Activated naive CD4-positive, alpha-beta T cell (primary cell): ENCODE measurements at places on chromosomes 3 and 15.

- no peak for DNase-seq
Observed at GRCh38 chr15:74295800-74296199, 59.7 kb downstream of the CCDC33 start.

DNA sequence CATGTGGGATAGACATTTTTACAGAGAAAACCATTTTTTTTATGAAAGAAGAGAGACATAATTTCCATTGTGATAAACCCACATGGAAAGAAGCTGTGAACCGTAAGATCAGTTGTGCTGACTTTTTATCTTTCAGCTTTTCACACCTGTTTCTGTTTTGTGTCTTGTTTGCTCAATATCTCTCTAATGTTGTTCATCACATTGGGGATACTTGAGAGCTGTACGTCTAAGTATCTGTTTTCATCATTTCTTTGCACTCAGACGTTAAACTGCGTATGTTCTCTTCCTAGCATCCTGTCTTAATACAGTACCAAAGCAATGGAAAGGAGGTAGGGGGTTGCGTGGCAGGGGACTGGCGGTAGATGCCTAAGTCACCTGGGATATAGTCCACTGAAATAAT lies 449.0 kb downstream of the NAALADL2 start:
- no peak for DNase-seq

DNA sequence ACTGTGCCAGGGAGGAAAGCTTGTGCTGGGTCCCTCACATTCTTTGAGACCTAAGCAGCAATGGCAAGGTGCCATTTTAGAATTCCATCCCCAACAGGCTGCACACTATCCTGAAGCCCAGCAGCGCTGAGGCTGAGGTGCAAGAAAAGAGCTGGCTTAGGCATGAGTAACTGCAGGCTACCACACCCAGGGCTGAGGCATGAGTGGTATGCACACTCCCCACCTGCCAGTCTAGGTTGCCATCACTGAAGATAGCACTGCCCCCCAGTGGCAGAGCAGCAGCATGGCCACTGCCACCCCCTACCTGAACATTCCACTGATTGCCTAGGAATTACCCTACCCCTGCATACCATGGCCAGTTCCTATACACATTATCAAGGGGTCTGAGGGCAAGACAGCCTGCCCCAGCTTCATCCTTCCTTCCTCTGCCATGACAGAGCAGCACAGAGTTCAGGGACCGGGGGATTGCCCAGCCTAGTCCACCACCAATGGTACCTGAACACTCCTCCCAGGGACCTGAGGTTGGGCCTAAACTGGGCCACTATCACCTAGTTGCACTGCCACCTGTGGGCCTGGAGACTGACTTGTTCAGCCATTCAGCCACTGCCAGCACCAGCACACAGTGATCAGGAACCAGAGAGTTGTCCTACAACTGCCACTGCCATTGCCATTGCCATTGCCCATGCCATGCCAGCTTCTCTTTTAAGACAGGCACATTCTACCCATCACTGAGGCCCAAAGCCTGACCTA lies 129.8 kb downstream of the SATB1 start:
- no peak for DNase-seq

GRCh38 chr15:96402403-96402802 lies 71.9 kb downstream of the NR2F2 start:
- no peak for DNase-seq

DNA sequence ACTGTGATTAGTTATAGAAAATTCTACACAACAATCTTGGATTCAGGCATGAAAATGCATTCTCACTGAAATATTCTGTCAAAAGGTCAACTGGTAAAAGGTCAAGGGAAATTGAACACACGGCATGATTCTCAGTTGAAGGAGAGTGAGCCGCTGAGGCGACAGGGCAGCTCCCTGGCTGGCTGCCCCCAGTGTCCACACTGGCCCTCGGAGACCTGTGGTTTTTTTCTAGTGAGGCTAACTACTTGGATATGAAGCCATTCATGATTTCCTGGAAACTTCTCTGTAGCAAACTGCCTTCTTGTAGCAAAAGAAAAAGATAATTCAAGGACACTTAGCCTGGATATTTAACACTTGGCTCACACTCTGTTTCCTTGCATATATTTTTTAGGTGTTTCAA lies 37.2 kb downstream of the AADACL2 start:
- no peak for DNase-seq

GRCh38 chr3:51799879-51800749 lies 21.1 kb upstream of the IQCF6 start:
- no peak for DNase-seq

DNA sequence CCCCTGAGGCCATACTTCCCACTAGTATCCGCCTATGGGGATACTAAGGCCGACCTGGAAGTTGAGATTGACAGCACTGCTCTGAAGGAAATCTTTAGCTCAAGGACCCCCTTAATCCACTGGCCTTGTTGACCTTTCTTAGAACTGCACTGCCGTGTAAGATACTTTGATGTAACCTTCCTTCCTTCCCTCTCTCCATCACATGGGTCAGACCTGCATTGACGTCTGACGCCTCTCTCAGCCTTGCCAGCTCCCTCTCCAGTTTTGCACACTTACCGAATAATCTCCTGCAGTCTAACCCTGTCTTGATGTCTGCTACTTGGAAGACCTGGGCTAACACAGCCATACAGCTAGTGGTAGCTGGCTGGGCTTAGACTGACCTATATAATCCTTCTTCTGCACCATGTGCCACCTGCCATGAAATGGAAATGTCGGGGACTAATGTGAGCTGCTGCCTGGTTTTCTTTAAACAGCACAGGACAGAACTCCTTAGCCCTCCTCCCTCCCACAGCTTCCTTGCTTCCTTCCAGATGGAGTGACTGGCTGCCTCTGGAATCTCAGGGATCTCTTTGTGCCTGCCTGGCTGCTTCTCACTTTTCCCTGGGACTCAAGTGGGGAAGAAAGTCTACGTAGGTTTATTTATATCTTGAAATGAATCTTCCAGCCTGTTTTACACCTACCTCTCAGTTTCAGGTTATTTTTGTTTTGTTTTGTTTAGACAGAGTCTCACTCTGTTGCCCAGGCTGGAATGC lies 39.2 kb upstream of the HERC1 start:
- no peak for DNase-seq

DNA sequence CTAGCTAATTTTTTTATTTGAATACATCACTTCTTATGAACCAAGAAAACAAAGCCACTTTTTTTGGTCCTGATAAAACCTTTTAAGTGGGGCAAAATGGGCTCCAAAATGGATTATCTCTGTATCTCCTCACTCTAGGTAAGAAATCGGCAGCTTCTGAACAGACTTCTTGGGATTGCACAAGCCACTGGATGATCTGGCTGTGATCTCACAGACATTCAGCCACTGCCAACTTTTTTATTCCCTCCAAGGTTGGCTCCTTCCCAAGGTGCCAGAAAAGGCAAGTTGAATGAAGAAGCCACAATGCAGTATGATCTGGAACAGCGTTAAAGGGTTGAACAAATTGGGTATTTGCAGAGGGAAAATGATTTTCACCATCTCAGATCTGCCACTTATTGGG lies 73.2 kb downstream of the PRICKLE2 start:
- DNase-seq = no peak
